ENCODE measurements at places on chromosomes 11 and 22.

DNA sequence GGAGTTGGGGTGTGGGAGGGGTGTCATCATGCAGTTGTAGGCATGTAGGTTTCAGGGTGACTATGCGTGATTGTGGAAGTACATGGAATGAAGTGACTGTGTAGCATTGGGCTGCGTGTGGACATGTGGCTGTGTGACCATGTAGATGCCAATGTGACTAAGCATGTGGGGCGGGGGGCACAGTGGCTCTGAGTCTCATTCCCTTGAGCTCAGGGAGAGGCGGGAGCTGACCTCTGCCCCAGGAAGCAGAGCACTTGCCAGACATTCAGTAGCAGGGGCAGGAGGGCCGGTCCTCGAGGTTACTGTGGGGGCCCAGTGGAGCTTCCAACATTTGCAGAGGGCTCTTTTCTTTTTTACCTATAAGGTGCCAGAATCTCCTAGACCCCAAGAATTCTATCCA is 440 bp upstream of the KLHL35 start:
- no peak for DNase-seq

GRCh38 chr11:46247659-46248058 is 29.8 kb upstream of the CREB3L1 start:
- no peak for DNase-seq

DNA sequence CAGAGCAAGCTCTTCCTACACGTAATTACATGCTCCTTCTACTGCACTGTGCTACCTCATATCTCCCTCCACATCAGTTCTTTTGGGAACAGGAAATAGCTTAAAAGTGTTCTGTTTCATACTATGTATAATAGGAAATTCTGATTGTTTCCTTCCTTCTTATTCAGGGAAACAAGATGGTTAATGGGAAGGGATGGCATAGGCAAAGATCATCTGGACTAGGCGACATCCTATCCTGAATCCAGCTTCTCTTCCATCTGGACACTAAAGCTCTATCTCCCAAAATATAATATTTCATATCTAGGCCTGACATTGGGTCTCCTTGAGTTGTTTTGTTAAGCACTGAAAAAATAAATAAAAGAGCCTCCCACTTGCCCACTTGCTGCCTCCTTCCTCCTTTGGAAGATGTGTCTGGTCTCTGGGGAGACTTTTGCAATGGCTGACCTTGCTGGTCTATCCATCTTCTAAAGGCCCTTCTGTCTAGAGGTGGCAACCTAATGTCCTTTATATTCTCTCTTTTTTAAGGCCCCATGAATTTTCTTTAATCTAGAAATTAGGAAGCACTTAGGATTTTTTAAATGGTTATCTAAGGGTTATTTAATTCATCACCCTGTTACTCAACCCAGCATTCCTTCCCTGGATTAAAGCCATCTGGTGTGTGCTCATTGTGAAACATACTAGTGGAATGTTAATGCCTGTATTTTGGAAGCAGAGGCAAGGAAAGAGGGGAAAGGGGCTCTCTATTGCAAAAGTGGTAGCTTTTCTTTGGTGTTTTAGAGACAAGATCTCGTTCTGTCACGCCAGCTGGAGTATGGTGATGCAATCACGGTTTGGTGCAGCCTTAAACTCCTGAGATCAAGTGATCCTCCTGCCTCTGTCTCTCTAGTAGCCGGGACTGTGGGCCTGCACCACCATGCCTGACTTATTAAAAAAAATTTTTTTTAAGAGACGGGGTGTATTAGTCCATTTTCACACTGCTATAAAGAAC is 20.6 kb downstream of the CLMP start:
- DNase-seq, result peak; percentile 95

DNA sequence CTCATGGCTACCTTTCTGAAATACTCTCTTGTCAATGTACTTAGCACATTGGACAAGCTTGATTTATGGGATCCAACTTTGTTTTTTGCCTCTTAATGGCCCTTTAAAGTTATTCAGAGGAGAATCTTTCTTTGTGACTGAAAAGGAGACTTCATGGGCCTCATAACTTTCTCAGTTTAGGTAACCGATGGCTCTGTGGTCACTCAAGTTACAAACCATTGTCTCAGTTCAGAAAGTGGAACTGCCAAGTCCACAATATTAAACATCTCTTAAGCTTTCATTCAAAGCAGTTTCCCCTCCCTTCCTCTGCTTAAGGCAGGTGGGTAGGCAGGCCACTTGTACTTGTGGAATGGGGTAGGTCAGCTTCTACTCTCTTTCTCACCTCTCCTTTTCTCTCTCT is 12.3 kb upstream of the ARL14EP start:
- no peak for DNase-seq

DNA sequence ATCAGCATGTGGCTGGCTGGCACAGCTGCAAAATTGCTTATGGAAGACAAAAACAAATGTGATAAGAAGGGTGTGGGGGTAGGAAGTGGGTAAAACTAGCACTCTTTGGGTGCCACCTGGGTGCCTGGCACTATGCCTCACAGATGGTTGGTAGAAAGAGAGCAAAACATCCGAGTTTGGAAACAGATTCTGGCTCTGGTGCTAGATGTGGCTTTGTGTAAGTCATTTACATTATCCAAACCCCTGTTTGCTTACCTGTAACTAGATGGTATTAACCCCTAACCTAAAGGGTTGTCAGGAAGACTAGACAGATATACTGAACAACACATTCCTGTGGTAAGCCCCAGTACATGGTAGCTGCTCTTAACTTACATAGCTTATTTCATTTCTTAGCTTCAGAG is 905.6 kb downstream of the DLG2 start:
- no peak for DNase-seq

DNA sequence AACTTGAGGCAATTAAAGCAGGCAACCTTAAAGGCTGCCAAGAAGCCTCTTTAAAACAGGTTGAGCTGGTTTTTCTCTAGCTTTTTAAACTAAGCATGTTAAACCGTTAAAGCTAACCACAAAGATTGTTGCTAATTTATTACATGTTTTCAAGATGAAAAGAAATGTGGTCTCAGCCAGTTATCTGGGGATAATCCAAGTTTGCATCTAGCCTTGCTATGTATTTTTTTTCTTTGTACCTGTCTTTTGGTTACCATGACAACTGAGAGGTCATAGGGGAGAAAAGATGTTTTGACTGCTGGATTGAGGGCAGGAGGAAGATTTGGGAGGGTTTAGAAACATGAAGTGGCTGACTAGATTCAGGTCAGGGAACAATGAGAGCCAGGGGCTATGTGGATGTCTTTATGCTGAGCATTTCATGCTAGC is 19.2 kb upstream of the PGM2L1 start:
- DNase-seq, result no peak

- no peak for DNase-seq
Observed at GRCh38 chr11:12142176-12142575, 31.8 kb downstream of the MICAL2 start.

GRCh38 chr11:46249103-46249937 is 28.1 kb upstream of the CREB3L1 start:
- no peak for DNase-seq

DNA sequence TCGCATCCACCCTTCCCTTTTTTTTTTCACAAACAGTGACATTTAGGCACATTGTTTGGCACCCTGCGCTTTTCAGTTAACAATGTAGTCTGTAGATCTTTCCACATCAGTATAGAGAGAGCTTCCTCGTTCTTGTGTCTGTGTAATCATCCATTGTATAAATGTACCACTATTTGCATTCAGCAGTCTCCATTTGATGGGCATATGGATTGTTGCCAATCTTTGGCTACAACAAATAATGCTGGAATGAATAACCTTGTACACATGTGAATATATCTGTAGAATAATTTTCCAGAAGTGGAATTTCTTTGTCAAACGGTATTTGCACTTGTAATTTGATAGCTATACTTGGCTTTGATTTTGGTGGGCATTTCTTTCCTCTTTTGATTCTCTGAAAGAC is 17.1 kb downstream of the MPEG1 start:
- no peak for DNase-seq

- peak; percentile 69 for DNase-seq
Observed at GRCh38 chr11:119168471-119169281, at the start of gene NLRX1. NLRX1 (plus strand) TSS chr11:119168725; CDS start chr11:119171404, 2,679 bp downstream.

DNA sequence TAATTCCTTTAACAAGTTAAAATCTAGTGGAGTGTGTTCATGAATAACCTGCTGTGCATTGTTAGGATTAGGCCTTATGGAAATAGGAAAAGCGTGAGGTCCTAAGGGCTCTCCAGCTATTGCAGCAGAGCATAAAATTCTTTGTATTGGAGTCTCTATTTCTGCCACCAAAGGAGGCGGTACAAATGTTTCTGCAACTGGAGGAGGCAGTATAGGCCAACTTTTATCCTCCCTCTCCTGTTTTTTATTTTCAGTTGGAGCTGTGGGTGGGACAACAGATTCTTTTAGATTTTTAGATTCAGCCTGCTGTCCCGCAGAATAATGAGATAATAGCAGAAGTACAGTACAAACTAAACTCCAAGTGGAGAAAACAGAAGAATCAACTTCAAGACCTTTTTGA is 26.2 kb downstream of the OR10A6 start:
- DNase-seq, result peak; percentile 47

GRCh38 chr22:42419243-42419881 is 12.8 kb downstream of the NFAM1 start:
- DNase-seq, result no peak

DNA sequence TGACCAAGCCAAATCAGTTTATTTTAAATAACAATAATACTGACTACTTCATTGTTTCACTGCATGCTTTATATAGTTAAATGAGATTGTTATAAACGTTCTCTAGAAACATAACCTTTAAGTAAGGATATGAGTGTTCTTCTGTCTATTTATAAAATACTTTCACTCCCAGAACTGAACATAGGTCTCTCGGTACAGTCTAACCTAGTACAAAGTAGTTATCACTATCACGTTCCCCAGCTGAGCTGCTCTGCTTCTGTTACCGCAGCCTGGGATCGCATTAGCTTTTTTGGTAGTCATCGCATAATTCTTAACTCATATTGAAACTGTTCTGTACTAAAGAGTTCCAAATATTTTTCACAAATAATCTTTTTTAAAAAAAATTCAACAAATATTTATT is 143.6 kb downstream of the WNT11 start:
- no peak for DNase-seq

- DNase-seq, result no peak
Observed at GRCh38 chr11:17770048-17770652, 35.6 kb downstream of the KCNC1 start.

DNA sequence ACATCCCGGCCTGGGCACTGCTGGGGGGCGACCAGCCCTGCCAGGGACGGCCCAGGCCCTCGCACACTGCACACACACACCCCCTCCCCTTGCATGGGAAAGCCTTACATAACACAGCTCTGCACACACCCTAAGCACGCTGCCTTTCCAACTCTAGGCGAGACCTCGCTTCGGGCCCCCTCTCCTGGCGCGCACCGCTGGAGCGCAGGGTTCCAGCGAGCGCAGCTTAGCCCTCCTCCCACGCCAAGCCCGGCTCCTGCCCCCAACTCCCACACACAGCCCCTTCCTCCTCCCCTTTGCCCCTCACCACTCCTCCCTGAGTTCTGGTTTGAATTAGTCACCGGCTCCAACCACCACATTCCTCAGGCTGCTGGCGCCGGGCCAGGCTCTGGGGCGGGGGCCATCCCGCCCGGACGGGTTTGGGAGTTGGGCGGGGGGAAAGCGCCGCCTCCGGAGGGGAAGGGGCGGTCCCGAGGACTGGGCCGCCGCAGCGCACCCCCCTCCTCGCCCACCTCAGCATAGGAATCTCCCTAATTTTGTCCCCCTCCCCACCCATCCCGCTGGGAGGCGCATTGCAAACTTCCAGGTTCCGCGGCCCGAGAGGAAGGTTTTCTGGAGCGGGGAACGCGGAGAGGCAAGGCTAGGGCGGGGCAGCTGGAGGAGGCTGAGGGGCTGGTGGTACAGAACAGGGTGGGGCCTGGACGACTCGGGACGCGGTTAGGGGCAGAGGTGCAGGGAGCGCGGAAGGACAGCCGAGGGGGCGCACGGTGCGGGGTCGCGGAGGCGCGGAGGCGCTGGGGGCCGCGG is 966 bp downstream of the AHNAK start:
- peak; percentile 85 for DNase-seq

DNA sequence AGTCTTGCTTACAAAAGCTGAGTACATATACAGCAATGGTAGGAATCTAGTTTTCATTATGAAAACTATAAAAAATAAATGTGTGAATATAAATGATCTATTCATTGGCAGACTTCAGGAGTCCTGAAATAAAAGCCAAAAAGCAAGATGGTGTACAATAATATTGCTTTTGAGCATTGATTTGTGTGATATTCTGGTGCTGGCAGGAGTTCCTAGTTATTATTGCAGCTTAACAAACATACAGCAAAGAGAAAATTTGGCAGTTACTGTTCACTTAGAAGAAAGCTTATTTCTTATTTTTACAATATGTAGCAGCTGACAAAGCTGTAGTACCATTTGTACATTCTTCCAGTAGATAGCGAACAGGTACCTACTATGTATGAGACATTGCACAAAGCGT is 1518.9 kb upstream of the TENM4 start:
- DNase-seq, result no peak

DNA sequence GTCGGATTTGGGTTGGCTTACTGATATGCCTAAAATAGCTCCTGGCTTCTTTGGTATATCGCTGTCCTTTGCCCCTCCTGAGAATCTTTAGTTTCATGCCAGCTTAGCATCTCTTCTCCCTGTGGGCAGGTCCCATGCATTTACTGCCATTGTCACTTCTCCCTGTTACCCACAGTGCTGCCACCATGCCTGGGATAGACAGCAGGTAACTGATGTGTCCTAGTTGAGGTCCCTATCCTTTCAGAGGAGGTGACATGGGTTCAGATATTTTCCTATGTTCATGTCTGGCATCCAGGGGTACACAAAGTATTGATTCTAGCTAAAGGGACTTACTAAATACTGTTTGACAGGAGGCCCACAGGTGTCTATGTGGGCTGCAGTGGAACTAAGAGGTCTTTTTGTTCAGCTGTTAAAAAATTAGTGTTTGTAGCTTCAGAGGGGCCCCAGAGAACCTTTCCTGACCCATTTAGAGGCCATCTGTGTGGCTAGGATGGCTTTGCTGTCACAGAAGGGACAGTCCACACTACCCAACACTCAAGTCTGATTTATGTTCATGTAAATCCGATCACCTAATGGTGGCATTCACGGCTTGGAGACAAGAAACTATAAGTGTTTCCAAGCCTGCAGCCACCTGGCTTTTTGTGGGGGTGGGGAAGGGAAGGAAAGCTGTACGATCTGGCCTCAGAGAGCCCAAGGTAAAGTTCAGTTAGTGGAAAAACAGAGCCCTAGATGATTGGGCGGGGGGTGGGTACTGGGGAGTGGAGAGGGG is 8.5 kb downstream of the TIMP3 start:
- no peak for DNase-seq
